ENCODE measurements at places on chromosomes 12 and 14.
A peak's percentile ranks its signal among the peaks of the same experiment; 100 is the strongest.

DNA sequence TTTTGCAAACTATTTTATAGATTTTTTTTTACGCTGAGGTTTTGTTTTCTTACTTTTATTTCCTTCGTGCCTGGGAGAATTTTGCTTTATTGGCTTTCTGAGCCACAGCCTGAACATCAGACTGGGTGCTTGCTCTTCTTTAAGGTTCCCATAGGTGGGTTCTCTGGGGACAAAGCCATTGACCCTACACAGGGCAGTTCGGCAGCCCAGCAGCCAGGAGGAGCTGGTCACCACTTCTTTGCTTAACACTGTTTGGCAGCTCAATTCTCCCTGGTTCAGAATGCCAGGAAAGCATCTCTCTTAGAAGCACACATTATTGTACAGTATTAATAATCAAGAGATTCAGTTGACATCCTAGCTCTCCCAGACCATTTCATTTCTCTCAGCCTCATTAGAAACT lies 140.8 kb upstream of the NEDD1 start:
- no peak for DNase-seq

- DNase-seq = no peak
Measured at GRCh38 chr14:61498303-61498702, 176.9 kb downstream of the PRKCH start.

GRCh38 chr12:121711361-121712189 lies 977 bp upstream of the TMEM120B start:
- peak; percentile 43 for DNase-seq

DNA sequence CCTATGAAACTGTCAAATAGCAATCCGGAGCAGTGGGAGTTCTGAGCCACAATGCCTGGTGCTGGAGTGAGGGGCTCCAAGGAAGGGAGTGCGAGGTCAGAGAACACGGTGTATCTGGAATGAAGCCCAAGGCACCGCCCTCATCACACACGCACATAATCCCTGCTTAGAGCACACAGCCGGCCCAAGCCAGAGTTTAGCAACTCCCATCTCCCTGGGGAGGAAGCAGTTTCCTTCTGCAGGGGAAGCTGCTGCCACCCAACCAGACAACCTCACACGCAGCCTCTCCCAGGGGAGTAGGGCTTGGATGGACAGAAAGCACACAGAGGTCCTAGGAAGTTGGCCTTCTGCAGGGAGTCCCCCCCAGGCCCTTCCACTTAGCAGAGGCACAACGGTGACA lies 31.3 kb downstream of the ACTN1 start:
- no peak for DNase-seq

GRCh38 chr12:21054334-21054733 lies 76.7 kb upstream of the SLCO1B1 start:
- DNase-seq = no peak

DNA sequence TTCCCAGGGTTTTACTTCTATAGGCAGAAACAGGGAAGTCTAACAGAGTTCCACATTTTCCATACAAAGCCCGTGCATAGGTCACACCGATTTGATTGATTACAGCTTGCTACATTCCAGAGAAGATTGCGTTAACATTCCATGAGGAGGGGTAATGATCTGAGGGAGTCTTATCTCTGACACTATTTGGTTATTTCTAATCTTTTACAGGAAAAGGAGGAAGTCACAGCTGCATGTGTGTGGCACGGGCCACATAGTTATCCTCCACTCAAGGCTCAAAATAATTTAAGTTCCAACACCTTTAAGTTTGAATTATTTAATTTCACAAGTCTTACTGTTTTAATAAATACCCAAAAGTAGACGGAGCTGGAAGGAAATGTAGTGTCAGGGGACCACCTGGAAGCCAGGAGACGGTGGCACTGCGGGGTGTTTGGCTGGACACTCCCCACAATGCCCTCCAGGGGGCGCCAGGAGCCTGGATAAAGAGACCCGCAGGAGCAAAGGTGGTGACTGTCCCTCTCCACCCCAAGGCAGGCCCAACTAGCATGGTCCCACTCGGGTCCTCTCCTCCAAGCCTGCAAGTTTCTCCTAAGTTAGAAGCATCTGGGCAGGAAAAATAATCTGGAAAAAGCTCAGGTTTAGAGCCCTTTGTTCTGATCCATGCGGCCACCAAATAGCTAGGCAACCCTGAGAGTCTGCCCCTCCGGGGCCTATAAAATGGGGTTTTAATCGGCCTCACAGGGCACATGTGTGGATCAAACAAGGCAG lies 20.2 kb downstream of the KRT8 start:
- DNase-seq = peak; percentile 76

DNA sequence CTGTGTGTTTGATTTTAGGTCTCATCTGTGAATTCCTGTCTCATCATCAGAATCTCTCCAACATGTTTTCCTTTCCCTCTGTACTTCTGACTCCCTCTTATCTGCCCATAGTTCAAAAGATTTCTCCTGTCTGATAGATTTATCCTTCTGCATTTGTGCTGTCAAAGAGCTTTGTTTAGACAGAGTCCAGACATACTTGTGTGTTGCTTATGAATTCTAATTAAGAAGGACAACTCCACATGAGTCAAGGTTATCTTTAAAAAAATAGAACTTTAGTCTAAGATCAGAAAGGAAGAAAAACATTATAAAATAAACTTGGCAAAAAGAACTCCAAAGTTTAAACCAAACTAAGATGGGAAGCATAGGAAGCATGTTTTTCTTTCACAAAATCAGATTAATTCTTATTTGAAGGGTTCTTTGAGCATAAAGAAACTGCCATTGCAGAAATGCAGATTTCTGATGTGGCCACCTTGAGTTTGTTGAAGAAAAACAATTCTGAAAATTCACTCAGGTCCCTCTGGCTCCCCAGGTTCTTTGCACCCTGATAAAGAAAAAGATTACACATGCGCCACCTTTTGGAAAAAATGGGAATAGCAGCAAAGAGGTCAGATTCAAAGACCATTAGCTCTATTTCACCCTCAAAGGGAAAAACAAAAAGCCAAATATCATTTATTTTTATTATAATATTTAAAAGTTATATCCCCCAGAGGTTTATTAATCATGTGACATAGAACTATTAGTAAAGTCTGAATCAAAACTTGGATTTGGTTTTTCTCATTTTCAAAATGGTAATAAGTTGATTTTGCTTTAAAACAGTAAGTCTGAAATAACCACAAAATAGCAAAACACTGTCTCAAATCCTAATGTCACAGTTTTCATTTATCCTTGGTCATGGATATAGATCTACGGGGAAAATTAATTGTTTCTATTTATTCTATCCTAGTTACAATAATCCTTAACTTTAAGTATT lies 143.7 kb upstream of the DCN start:
- DNase-seq = peak; percentile 55

DNA sequence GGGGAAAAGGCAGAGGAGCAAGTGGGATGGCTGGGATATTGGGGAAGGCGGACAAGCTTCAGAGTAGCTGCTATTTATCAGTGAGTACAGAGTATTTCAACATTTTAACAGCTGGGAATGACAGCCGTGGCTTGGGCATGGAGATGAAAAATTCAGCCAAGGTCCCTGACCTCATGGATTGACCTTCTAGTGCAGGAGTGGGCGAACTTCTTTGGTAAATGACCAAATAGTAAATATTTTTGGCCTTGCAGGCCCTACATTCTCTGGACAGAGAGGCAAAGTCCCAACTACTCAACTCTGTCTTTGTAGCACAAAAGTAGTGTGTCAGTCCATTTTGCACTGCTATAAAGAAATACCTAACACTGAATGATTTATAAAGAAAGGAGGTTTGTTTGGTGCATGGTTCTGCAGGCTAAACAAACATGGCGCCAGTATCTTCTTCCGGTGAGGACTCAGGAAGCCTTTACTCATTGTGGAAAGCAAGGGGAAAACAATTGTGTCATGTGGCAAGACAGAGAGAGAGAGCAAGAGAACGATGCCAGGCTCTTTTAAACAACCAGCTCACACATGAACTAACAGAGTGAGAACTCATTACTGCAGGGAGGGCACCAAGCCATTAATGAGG lies 33.6 kb downstream of the TMEM233 start:
- DNase-seq = no peak

GRCh38 chr14:60488175-60488574 lies 2.3 kb upstream of the C14orf39 start:
- DNase-seq = no peak

- no peak for DNase-seq
Measured at GRCh38 chr14:103023881-103024473, 33.4 kb downstream of the CDC42BPB start.

- no peak for DNase-seq
Measured at GRCh38 chr12:91617818-91618217, 435.2 kb upstream of the DCN start.

- DNase-seq = no peak
Measured at GRCh38 chr12:2289525-2289924, 236.7 kb downstream of the CACNA1C start.

GRCh38 chr14:51619561-51619960 lies 32.1 kb upstream of the FRMD6 start:
- DNase-seq = no peak

- DNase-seq = no peak
Measured at GRCh38 chr12:20701106-20701505, 6.0 kb downstream of the SLCO1C1 start.

DNA sequence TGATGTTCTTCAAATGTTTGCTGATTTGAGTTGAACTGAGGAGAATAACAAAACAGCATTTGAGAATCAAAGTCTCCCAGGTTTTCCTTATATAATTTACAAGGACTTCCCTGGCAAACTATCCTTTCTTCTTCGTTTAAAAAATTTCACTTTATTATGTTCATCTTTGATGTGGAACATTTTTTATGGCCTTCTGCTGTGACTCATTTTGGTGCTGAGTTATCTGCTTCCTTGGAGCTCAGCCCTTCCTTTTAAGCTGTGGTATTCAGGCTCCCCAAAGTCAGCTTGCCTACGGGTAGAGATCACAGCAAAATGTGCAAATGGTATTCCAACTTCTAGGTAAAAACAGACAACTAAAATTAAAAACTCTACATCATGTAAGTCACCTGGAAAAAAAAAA lies 1.4 kb upstream of the ANO4 start:
- DNase-seq = no peak

GRCh38 chr12:63913929-63914328 lies 69.4 kb downstream of the SRGAP1 start:
- no peak for DNase-seq

DNA sequence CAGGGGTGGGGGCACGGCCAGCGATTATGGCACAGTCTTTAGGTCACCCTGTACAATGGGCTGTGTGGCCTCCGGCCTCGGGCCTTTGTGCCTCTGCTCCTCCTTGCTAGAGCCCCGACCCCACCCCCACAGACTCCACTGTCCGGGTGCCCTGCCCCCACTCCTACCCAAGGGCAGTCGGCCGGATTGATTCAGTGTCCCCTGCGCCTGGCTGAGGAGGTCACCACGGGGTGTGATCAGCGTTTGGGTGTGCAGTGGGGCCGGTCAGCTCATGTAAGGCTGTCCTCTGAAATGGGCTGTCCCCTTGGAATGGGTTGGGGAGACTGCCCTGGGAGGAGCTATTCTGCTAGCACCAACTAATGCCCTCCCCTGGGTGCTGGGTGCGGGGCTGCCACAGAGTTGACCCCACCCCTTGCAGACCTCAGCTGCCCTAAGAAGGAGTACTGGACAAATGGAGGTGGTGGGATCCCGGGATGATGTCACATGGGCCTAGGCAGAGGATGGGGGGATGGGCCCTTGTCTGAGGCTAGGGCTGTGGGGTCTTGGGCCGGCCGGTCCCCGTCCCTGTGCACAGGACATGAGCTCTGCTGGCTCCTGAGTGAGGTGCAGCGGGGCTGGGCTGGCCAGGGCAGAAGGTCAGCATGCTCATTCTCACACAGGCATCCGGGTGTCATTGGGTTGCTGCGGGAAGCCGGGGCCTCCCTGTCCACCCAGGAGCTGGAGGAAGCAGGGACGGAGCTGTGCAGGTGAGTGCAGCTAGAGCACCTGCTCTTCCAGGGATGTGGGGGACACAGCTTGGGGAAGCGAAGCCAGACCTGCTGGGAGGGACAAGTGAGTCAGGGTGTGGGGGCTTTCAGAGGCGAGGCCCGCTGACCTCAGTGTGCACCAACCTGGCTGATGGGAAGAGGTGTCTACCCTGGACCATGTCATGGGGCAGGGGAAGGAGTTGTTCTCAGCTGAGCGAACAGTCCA lies 23.4 kb downstream of the ASPG start:
- no peak for DNase-seq

- DNase-seq = no peak
Measured at GRCh38 chr14:30596935-30597334, 25.2 kb upstream of the SCFD1 start.

- DNase-seq = no peak
Measured at GRCh38 chr12:639566-639965, 23.7 kb downstream of the NINJ2 start.

DNA sequence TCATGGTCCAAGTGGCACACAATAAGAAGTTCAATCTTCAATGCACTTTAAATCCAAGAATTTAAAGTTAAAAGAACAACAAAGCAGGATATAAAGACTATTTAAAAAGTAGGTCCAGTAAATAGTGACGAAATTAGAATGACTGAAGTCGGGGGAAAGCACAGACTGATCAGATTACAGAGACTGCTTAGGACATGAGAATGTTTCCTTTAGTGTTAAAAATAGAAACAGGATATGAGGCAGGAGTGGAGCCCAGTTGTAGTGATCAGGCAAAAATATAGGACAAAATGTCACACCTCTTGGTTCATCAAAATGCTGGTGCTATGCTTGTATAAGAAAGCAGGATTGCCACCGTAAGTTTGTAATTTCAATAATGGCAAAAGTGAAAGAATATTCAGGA lies 52.2 kb upstream of the CD163 start:
- no peak for DNase-seq

- no peak for DNase-seq
Measured at GRCh38 chr14:69500096-69500495, 15.6 kb downstream of the PLEKHD1 start.

DNA sequence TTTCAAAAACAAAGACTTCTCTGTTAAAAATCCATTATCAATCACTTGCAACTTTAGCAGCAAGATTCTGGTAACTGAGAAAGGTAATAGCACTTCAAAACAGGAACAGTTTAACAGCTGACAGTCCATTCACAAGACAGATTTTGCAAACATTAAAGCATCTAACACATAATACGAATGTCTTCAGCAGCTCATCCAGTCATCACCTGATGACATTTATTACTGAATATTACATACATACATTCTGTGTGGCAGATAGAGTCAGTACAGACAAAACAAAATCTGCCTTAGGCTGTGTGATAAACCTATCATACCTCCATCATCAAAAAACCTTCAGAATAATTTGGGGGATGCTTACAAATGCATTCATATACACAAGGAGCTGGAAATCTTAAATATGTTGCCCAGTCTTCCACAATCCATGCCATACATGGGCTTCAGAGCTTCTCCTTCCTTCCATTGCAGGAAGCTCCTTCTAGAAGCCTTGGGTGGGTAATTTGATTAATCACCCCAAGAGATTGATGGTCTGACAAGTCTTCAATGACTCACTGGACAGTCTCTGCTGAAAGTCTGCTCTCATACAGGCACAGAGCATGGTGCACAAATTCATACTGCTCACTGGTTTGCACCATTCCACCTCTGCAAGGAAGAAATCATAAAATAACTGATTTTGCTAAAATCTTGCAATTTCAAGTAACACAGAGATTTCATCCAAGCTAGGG lies 1.6 kb upstream of the PTPRB start:
- no peak for DNase-seq

GRCh38 chr12:70443062-70443673 lies 77.1 kb downstream of the KCNMB4 start:
- DNase-seq = no peak

Data from CD4-positive, alpha-beta T cell treated with Interleukin-17A for 1 hour (primary cell).